ENCODE measurements at places on chromosomes 3 and 15.

GRCh38 chr3:124861041-124861440 is 26.1 kb downstream of the ITGB5 start:
- DNase-seq = no peak

- DNase-seq = no peak
These were observed 1.8 kb downstream of the UNC13C start for GRCh38 chr15:53980021-53980420.

DNA sequence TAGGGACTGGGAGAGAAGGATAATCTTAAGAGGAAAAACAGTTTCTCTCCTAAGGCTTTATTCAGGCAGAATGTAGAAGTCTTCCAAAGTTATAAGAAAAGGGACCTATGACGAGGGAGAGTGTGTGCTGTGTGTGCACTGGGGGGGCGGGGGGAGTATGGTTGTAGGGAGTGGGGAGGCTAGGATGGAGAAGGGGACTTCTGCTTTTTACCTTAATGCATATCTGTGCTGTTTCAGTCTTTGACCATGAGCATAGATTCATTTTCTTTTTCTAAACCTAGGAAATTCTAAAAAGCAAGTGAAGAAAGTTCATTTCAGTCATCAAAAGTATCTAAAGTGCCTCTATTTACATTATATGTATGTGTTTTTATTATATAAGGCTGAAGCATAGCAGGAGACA is 52.6 kb upstream of the RASA2 start:
- no peak for DNase-seq

- DNase-seq = no peak
These were observed 70.0 kb upstream of the CCDC54 start for GRCh38 chr3:107307205-107307604.

GRCh38 chr15:87873516-87873915 is 383.0 kb downstream of the NTRK3 start:
- DNase-seq = no peak

- no peak for DNase-seq
These were observed 71.6 kb upstream of the RPL35A start for GRCh38 chr3:197878427-197878826.

GRCh38 chr3:122793568-122794416 is at the start of gene HSPBAP1:
Gene HSPBAP1 (minus strand): TSS chr3:122793831. CDS start chr3:122793680, 151 bp downstream.
- no peak for DNase-seq

DNA sequence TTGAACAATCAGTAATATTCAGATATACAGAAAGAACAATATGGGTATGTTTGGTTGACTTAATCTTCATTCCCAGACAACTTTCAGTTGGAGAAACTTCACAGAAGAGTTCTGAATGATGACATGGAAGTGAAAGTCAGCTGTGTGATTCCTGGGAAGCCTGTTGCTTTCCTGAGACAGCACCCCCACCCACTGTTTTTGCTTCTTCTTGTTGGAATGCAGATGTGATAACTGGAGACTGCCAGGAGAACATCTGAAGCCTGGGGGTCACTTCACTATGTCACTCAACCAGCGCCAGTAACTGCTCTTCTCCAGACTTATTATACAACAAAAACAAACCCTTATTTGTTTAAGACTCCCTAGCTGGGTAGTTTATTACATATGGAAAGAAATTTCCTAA is 599.4 kb downstream of the ZIC1 start:
- no peak for DNase-seq

- no peak for DNase-seq
These were observed 35.0 kb downstream of the RAB11A start for GRCh38 chr15:65904301-65904700.

GRCh38 chr3:32972482-32973146 is 21.2 kb downstream of the CCR4 start:
- no peak for DNase-seq

DNA sequence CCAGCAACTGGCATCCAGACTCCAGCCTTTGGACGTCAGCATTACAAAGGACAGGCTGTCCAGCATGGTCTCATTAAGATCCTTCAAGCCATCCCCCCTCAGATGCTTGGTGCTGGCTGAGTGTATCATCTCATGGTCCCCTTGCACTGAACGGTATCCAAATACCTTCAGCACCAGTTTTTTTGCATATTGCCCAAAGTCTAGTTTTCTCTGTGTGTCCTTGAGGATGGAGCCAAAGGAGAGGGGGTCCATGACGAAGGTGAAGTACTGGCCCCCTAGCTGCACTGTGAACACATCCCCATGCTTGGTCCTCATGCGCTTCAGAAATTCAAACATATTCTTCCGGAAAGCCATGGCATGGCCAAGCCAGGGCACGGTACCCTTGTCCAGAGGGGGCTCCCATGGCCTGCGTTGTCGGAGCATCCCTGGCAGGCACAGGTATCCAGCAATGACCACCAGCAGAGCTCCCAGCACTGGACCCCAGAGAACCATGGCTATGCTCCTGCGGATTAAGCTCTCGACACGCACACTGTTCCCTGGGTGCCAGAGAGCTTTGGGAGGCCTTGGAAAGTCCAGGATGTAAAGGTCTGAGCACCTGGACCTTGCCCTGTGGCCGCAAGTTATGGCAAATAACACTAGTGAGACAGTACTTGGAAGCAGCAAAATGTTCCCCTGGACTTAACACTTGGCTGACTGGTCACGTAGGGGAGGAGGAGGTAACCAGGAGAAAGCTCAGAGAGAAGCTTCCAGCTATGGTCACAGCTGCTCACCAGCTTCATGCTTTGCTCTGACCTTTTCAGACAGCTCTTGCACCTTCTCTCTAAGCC is at the start of gene CYP8B1:
CYP8B1 (minus strand) TSS at position 555 of the 827 bp plus-strand sequence; CDS start at position 492, 63 bp downstream.
- DNase-seq = no peak

DNA sequence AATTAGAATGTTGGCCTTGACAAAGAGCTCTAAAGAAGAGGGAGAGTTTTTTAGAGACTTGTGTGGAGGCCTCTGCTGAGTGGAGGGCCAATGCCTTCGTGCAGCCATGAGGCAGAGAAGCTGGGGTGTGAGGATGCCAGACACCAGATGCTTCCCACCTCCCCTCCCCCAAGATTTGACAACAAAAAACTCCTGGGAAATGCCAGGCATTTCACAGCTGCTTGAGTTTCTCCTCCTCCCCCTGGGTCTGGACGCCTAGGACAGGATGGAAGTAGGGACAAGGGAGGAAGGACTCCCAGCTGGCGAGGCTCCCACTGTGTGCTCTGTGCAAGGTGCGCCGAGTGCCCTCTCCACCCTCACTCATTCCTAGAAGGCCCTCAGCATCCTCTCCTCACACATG is 20.1 kb downstream of the TGM4 start:
- DNase-seq = no peak

DNA sequence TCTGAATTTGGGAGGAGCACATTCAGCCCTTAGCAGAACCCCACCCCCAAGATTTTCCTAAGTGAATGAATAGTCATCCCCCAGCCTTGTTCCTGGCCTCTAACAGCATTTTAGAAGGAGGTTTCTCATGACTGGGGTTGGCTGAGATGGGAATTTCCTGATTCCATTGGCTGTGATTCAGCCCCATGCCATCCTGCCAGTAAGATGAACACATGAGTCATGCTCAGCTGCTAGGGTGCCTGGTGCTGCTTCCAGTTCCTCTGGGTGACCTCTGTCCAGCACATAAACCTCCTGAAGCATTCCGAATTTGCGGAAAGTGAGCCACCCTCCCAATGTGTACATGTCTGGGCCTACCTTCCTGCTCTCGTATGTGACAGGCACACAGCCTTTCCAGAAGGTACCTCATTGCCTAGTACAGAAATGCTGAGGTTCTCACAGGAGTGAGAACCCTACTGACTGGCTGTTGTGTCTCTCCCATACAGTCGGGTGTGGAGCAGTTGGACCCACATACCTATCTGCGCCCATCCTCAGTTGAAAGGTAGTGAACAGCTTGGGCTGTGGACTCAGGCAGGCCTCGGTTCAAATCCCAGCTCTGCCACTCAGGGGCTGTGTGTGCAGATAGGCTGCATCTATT is 91.7 kb downstream of the APBA2 start:
- no peak for DNase-seq

DNA sequence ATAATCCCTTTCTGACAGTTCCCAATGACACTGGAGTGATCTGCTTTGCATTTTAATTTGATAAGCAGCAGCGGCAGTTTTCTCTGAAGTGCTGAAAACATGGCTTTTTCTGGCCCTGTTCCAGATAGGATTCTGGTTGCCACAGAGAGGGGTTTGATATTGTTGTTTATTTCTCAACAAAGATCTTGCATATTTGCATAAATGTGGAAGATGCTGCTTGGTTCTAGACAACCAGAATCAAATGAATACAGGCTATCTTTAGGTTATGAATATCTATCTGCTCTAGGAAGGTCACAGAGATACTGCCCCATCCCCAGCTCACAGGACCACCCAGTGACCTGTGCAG is 137.1 kb downstream of the ZNF609 start:
- DNase-seq = no peak

DNA sequence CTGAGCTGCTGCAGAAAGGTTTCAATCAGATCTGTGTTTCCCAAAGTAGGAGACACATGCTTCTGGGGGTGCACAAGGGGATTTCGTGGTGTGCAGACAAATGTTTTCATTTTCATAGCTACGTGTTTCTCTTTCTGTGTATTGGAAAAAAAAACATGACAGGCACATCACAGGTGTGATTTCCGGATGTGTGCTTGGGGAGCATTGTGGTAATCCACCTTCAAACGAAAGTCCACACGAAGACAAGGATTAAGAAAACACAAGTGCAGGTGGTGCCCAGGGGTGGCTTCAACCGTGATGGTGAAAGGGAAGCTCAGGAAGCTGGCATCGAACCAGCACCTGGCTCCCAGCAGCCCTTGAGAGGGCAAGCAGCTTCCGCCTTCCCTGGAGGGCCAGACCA is 164.6 kb upstream of the LINGO1 start:
- no peak for DNase-seq

DNA sequence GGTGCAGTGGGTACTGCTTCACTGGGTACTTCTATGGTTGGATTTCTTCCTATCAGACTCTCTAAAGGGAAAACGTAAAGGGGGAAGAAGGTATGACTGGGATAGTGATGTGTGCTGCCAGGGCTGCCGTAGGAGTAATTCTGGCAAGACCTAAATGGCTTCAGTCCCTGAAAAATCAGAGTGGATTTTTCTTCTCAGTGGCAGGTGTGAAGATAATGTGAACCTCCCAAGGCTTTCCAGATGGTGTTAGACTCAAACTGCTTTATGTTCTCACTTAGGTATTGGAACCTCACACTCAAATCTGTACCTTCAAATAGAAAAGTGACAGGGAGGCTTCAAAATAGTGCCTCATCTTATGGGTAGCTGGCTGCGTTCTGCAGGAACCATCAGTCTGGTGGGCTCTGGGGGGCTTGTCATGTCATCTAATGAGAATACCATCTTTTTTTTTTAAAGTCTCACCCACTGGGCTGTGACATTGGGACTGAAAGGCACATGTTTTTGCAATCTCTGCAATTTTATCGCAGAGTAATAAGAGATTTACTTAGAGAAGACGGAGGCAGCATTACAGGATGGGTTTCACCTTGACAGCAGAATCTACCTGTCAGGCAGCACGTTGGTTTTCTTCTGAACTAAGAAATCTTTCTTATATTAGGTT is 28.5 kb downstream of the MINDY4B start:
- no peak for DNase-seq

GRCh38 chr3:73601481-73601880 is 23.3 kb downstream of the PDZRN3 start:
- DNase-seq = no peak

All from GOT3 (cell line).